ENCODE measurements at places on chromosomes 13 and 19.
A peak's percentile ranks its signal among the peaks of the same experiment; 100 is the strongest.

DNA sequence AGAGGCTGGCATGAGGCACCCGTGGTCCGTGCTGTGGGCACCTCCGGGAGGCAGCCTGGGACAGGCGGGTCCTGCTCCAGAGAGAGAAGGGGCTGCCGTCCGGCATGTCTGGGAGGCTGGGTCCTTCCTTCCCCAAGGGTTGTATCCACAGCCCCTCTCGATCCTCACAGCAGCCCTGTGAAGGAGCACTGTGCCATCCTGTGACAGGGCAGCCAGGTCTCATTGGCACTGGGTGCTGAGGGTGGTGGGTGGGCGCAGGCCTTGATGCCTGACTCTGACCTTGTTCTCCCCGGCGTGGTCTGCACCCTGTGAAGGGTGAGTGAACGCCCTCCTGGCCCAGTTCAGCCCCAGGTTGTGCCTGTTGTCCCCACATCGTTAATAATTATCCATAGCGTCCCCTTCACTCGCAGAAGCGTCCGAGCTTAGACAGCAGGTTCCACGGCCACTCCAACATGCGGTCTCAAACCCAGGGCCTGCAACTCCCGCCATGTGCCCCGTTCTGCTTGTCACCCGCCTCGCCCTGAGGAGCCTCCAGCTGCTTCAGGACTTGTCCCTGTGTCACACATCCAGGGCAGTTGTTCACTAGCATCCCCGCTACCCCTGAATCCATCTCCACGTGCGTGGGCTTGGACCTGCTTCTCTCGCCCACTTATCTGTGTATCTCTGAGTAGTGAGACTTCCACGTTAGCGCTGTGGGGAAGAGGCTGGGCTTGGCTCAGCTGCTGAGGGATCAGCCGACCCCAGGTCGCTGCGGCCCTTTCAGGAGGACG lies 10.6 kb downstream of the ATP11A start:
- no peaks in the 10 kb centered on the region for H3K27me3 ChIP-seq
- H3K4me1 ChIP-seq, result no peaks in the 10 kb centered on the region
- no peak overlapping the region for H3K27ac ChIP-seq
- no peaks in the 10 kb centered on the region for H3K36me3 ChIP-seq

DNA sequence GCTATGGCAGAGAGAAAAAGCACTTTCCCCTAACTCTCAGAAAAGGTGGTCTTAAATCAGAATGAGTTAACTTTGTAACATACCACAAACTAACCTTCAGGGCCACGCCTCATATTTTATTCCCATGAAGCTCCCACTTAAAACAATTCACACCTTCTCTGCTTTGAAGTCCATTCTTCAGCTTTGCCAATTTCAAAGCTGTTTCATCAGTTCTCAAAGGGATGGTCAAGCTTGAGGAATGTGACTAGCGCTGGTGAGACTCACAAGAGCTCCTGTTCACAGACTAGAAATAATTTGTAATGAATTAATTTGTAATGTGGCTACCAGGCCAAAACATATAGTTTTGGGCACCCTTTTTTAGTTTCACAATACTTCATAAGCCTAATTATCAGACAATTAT lies 68.2 kb downstream of the STK24 start:
- no peak for DNase-seq
- H3K4me1 ChIP-seq, result peaks cover 40% of the 10 kb centered on the region
- H3K27me3 ChIP-seq, result no peaks in the 10 kb centered on the region
- peak overlapping the region; percentile 64 for H3K27ac ChIP-seq

GRCh38 chr19:41564515-41565378 lies 11.2 kb upstream of the CEACAM21 start:
- H3K27ac ChIP-seq, result peak overlapping the region; percentile 7
- H3K4me3 ChIP-seq, result no peak overlapping the region
- H3K4me1 ChIP-seq, result peaks cover 30% of the 10 kb centered on the region
- H3K36me3 ChIP-seq, result peaks cover 3% of the 10 kb centered on the region
- DNase-seq, result no peak
- no peaks in the 10 kb centered on the region for H3K27me3 ChIP-seq

DNA sequence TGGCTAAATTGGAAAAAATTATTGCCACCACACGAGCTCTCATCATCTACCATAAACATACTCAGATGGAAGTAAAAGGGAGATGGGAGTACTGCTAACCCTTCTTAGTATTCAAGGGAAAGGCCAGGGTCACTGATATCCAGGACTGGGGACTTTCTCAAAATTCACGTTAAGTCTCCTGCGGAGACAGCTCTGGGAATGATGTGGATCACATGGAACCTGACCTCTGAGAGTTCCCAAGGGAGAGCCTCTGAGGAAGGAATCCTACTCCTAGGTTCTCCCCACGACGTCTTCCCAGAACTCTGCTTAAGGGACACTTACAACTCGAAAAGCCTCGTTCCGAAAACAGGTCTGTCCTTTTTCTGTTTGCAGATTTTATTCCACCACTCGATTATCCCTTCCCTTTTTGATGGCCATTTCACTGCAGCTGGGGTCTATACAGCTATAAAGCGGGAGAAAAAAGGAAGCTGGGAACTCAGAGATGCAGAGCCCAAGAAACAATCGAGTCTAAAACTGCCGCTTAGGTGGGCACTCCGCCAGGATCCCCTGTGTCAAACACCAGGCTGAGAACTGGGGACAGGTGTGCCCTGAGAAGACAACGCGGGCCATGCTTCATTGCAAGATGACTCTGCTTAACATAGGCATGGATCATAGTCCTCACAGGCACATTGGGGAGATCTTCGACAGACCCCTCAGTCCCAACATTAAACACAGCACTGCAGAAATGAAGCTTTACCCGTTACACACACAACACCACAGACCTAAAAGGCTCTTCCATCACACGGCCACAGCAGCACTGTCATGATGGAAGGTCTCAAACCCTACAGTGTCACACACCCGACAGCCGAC lies 823 bp upstream of the ZNF567 start:
- peaks cover 28% of the 10 kb centered on the region for H3K36me3 ChIP-seq
- DNase-seq, result no peak
- H3K27ac ChIP-seq, result peak overlapping the region; percentile 67

- H3K4me3 ChIP-seq, result no peak overlapping the region
- no peak overlapping the region for H3K27ac ChIP-seq
- H3K27me3 ChIP-seq, result no peaks in the 10 kb centered on the region
- DNase-seq, result no peak
Measured at GRCh38 chr13:98299235-98299965, 122.3 kb upstream of the RNF113B start.

GRCh38 chr19:5996623-5997320 lies 18.8 kb upstream of the RANBP3 start:
- H3K4me1 ChIP-seq, result no peaks in the 10 kb centered on the region
- H3K27me3 ChIP-seq, result no peaks in the 10 kb centered on the region
- no peak for DNase-seq
- H3K27ac ChIP-seq, result no peak overlapping the region

GRCh38 chr13:95713651-95714050 lies 36.7 kb downstream of the DNAJC3 start:
- H3K27ac ChIP-seq, result no peak overlapping the region
- no peak for DNase-seq
- H3K36me3 ChIP-seq, result peaks cover 18% of the 10 kb centered on the region
- no peaks in the 10 kb centered on the region for H3K4me1 ChIP-seq
- no peaks in the 10 kb centered on the region for H3K27me3 ChIP-seq

DNA sequence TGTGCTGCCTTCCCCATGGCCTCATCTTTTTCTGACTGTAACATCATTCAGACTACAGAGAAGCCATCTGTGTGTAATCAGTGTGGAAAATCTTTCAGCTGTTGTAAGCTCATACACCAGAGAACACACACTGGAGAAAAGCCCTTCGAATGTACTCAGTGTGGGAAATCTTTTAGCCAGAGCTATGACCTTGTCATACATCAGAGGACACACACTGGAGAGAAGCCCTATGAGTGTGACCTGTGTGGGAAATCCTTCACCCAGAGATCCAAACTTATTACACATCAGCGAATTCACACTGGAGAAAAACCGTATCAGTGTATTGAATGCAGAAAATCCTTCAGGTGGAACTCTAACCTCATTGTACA lies 17.2 kb upstream of the ZNF8 start:
- DNase-seq, result no peak
- no peaks in the 10 kb centered on the region for H3K4me1 ChIP-seq
- no peak overlapping the region for H3K4me3 ChIP-seq
- H3K27ac ChIP-seq, result no peak overlapping the region
- peaks cover 65% of the 10 kb centered on the region for H3K36me3 ChIP-seq
- no peaks in the 10 kb centered on the region for H3K27me3 ChIP-seq

- H3K27ac ChIP-seq, result peak overlapping the region; percentile 91
- peaks cover 7% of the 10 kb centered on the region for H3K36me3 ChIP-seq
- no peaks in the 10 kb centered on the region for H3K27me3 ChIP-seq
- peak overlapping the region; percentile 3 for H3K4me3 ChIP-seq
- H3K4me1 ChIP-seq, result peaks cover 55% of the 10 kb centered on the region
Measured at GRCh38 chr13:99316657-99317256, 9.6 kb upstream of the GPR183 start.

DNA sequence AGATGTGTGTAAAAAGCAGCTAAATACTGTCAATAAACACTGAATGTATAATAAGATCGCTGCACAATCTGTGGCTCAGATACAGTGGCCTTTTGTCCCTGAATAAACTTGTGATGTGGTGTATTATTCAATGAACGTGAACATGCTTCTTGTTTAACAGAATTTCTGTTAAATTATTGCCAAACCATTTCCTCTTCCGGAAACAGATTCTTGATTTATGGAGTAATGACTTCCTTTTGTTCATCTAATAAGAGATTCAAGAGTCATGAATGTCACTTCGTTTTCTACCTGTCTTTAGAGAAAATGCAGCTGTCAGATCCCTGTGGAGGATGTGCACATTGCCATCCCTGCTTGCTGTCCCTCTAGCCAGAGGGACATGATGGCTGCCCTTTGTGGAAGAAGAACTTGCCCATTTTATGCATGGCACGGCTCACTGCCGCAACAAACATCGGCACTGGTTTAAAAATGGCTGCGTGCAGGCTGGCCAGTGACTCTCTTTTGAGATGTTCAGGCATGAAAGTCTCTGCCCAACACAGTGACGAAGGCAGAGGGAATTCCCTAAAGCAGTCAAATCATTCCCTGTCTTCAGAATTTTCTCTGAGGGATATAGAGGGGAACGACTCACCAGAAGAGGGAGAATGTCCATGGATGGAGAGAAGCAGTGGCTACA lies 3.1 kb upstream of the TNFSF13B start:
- no peak overlapping the region for H3K27ac ChIP-seq
- no peak for DNase-seq
- H3K4me3 ChIP-seq, result no peak overlapping the region
- no peaks in the 10 kb centered on the region for H3K4me1 ChIP-seq

DNA sequence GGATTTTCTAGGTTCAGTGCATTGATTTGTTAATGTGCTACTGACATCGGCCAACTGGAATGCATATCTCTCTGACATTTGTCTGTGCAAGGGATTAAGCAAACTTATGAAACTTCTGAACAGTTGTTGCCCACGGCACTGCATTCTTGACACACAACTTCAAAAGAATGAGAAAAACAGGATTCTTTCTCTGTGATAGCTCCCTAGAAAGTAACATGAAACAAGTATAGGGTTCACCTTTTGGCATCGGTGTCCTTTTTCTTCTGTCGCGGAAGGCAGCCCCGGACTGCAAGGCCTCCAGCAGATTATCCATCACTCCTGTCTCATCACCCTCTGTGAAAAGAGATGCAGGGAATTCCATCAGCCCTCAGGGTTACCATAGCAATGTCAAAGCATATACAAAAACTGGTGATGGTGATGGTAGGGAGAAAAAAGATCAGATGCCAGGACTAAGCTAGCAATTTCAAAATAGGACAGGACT lies 389.2 kb downstream of the DIAPH3 start:
- H3K36me3 ChIP-seq, result no peaks in the 10 kb centered on the region
- no peaks in the 10 kb centered on the region for H3K27me3 ChIP-seq
- no peak overlapping the region for H3K4me3 ChIP-seq
- no peak for DNase-seq

DNA sequence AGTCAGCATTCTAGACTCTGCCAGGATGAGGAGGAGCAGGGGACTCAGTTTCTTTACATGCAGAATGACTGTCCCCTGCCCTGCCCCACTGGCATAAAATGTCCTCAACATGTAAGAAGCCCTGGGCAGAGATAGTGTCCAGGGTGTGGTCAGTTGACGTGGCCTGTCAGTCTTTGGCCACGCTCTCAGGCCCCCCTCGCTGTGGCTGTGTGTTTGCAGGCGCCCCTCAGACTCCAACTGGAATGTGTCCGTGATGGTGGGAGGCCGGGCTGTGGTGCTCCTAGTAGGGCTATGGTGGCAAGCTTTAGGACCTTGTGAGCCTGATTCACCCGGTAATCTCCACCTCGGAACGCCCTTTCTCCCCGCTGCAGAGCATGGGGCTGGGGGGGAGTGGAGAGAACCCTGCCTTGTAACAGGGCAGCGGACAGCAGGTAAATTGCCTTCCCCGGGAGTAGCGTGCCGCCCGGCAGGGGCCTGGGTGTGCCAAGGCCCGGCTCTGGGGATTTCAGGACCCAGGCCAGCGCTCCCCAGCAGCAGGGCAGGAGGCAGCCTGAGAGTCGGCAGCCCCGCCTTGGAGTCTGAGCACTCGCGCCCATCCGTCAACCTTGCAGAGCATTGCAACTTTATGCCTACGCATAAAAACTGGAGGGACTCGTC lies 62.3 kb downstream of the CHST8 start:
- no peaks in the 10 kb centered on the region for H3K27me3 ChIP-seq
- no peak overlapping the region for H3K4me3 ChIP-seq
- no peaks in the 10 kb centered on the region for H3K36me3 ChIP-seq
- H3K4me1 ChIP-seq, result no peaks in the 10 kb centered on the region

GRCh38 chr19:18478545-18479311 lies 40.8 kb upstream of the ISYNA1 start:
- no peak overlapping the region for H3K4me3 ChIP-seq
- H3K36me3 ChIP-seq, result no peaks in the 10 kb centered on the region
- H3K27me3 ChIP-seq, result no peaks in the 10 kb centered on the region
- peak; percentile 50 for DNase-seq
- peak overlapping the region; percentile 62 for H3K27ac ChIP-seq

DNA sequence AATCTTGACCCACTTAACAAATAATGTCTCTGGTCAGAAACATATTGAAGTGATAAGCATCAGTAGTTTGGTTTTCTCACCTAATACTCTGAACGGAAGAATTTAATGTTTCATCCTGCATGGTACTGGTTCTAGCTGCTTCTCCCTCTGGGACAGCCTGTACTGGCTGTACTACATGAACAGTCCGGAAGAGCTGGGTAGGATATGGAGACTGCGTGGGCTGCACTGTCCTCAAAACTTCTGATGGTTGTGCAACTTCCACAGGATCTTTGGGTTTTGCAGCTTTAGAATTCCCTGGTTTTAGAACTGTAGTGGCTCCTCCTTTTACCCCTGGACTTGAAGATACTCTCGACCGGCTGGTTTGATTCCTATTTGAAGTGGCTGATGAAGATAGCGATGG lies 78.3 kb downstream of the ELF1 start:
- no peaks in the 10 kb centered on the region for H3K27me3 ChIP-seq
- no peaks in the 10 kb centered on the region for H3K4me1 ChIP-seq
- peaks cover 63% of the 10 kb centered on the region for H3K36me3 ChIP-seq
- DNase-seq, result no peak
